ENCODE measurements at places on chromosomes 16 and 17.

- DNase-seq: no peak
Observed at GRCh38 chr17:64117981-64118979, 11.7 kb downstream of the ERN1 start.

GRCh38 chr16:85627526-85628264, 14.6 kb downstream of the GSE1 start:
- no peak for DNase-seq

DNA sequence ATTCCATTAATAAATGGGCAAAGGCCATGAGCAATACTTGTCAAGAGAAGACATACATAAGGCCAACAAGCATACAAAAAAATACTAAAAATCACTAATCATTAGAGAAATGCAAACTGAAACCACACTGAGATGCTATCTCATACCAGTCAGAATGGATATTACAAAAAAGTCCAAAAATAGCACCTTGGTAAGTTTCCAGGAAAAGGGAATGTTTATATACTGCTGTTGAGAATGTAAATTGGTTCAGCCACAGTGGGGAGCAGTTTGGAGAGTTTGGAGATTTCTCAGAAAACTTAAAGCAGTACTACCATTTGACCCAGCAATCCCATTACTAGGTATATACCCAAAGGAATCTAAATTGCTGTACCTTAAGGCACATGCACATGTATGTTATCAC, 467.7 kb downstream of the CDH11 start:
- no peak for DNase-seq

GRCh38 chr17:44966348-44967025, 1.6 kb downstream of the C1QL1 start:
- no peak for DNase-seq

DNA sequence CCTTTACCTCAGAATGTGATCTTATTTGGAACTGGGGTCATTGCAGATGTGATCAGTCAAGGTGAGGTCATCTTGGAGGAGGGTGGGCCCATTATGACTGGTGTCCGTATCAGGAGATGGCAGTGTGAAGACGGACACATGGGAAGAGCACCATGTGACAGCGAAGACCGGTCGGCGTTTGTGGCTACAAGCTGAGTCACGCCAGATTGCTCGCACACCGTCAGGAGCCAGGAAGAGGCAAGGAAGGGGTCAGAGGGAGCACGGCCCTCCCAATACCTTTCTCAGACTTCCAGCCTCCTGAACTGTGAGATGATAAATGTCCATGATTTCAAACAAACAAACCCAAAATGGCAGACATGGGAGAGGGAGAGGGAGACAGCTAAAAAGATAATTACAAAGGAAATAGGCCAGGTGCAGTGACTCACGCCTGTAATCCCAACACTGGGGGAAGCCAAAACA, 13.2 kb downstream of the STARD3 start:
- DNase-seq: no peak

GRCh38 chr17:41211845-41212466, 14.5 kb upstream of the KRTAP9-2 start:
- DNase-seq: no peak

DNA sequence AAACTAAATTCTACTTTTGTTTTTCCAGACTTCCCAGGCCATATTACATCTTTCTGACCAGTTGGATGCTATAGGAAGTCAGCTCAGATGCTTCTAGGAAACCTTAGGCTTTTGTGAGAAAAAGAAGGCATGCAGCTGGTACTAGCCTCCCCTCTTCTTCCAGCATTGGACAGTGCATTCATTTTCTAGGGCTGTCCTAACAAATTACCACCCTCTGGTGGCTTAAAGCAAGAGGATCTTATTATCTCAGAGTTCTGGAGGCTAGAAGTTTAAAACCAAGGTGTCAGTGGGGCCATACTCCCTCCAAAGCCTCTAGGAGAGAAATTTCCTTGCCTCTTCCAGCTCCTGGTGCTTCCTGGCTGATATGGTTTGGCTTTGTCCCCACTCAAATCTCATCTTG, 467.8 kb downstream of the SLC39A11 start:
- no peak for DNase-seq

GRCh38 chr17:48456589-48456988, 26.6 kb upstream of the SKAP1 start:
- DNase-seq: peak; percentile 63

- DNase-seq: no peak
Observed at GRCh38 chr17:900336-900934, 79.1 kb downstream of the NXN start.

DNA sequence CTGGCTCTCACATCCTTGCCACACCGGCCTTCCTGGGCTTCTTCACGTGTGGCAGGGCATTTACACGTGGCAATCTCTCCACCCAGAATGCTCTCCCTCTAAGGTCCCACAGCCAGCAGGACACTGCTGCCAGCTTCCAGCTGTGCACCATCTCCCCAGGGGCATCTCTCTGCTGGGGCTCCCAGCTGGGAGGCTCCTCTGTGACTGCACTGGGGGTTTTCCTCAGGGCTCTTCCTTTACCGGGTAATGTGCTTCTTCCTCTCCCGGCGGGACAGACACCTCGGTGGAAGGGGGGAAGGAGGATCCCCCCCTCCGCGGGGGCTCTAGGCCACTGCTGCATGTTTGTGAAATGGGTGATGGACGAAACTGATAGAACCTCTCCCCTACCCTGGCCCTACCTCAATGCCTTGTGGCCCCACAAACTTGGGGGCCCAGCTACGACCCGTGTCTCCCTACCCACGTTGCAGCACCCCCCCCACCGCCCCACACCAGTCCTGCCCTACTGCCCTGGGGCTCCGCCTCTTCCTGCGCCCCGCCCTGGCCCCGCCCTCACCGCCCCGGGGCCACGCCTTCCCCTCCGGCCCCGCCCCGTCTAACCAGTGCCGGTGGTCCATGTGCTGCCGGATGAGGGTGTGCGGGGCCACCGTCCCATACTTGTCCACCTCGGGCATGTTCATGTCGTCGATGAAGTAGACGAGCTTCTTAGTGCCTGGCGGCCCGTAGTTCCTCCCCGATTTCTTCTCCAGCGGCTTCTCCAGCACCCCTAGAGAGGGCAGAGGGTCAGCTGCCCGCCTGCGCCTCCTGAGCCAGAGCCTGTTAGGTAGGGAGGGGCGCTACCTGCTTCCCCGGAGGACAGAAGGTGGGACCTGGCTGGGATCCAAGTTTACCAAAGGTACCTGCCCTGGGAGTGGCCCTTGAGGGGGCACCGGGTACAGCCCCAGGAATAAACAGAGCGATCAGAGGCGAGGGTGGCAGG, 92.6 kb downstream of the DNAH17 start:
- DNase-seq: no peak

- DNase-seq: no peak
Observed at GRCh38 chr16:4882633-4883285, 35.5 kb downstream of the UBN1 start.

DNA sequence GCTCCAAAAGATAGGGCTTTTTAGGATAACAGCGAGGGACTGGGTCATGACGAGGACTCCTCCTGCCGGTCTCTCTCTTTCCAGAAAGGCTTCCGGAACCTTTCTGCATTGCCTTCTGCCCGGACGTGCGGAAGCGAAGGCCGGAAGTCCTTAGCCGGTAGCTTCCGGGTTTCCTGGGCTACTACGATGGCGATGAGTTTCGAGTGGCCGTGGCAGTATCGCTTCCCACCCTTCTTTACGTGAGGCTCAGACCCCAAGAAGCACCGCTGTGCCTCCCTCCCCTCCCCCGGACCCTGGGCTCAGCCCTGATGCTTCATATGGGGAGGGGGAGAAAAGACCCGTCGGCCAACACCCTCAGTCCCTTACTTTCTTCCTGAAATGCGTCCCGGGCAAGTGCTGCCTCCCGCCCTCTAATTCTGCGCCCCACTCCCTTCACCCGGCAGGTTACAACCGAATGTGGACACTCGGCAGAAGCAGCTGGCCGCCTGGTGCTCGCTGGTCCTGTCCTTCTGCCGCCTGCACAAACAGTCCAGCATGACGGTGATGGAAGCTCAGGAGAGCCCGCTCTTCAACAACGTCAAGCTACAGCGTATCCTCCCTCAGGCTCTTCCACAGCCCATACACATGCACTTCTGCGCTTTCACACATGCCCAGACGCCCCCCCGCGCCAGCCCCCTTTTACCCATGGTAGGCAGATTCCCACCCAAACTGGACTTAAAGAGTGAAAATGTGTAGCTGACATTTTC, at the start of gene VPS25:
Gene VPS25 (plus strand): TSS at position 160 of the 746 bp plus-strand sequence. CDS start 27 bp downstream, at position 187.
- DNase-seq: peak; percentile 88

- no peak for DNase-seq
Observed at GRCh38 chr17:8875436-8875835, 8.0 kb upstream of the PIK3R6 start.

- DNase-seq: no peak
Observed at GRCh38 chr17:4850246-4850645, 17.1 kb downstream of the MINK1 start.

GRCh38 chr17:34339138-34339770, 17.0 kb upstream of the CCL13 start:
- DNase-seq: no peak

- no peak for DNase-seq
Observed at GRCh38 chr16:86044881-86045590, 146.1 kb downstream of the IRF8 start.

DNA sequence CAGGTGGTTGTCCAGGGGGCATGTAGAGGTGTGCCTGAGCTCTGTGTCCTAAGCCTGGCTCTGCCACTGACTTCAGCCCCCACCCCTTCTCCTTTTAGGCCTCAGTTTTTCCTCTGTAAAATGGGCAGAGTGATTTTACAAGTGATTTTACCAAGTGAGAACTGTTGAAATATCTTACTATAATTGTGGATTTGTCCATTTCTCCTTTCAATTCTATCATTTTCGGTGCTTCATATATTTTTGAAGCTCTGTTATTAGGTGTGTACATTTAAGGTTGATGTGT, 21.7 kb upstream of the HOXB9 start:
- DNase-seq: no peak
